ENCODE measurements at places on chromosomes 7 and 10.

DNA sequence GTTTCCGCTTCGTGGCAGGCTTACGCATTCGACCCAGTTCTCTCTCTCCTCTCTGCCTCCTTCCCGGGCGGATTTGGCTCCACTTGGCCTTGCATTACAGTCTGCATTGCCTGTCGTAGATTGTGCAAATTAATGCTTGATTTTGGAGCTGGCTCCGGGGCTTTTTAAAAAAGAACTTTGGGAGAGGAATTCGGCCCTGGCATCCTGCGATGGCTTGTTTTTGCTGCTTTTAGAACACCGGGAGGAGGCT, 767 bp downstream of the EIF4EBP2 start:
- no peak for DNase-seq

GRCh38 chr10:117221156-117221711, 19.7 kb upstream of the SLC18A2 start:
- DNase-seq: no peak

DNA sequence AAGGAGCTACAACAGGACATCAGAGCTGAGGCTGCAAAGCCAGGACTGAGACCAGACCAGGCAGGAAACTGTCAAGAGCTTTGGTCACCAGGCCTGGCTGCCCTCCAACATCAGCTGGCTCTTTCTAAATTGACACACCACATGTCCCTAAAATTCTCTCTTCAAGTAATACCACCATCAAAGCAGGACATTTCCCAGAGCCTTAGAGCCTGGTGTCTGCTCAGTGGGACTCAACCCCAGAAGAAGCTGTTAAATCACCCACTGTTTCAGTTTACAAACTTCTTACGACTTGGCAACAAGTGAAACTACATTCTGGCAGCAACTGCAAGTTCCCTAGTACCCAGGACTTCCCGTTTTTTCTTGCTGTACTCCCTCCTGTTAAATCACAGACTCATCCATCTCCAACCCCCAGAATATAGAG, 3.8 kb upstream of the IL6 start:
- DNase-seq: no peak

- DNase-seq: no peak
Measured at GRCh38 chr10:42953684-42954674, 122.9 kb upstream of the RET start.

- no peak for DNase-seq
Measured at GRCh38 chr10:42981358-42982236, 95.3 kb upstream of the RET start.

DNA sequence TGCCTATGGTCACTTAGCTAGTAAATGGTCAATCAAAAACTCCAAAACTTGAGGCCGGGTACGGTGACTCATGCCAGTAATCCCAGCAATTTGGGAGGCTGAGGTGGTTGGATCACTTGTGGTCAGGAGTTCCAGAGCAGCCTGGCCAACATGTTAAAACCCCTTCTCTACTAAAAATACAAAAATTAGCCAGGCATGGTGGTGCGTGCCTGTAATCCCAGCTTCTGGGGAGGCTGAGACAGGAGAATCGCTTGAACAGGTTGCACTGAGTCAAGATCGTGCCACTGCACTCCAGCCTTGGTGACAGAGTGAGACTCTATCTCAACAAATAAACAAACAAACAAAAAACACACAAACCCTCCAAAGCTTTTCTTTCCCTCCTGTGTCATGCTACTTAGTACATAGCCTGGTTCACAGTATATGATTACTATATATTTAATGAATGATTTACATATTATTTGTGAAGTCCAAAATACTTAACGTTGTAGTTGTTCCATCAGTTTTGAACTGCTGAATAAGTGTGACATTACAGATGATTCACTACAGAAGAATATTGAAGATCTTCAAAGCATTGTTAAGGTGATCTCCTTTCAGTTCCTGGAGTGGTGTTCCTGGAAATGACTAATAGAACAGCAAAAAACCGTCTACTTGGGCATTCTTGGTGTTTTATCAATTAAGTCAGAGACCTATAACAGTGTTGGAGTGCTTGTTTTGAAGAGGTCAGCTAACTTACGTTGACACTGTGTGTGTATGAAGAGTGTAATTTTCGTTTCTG, 72.9 kb downstream of the ADK start:
- no peak for DNase-seq

DNA sequence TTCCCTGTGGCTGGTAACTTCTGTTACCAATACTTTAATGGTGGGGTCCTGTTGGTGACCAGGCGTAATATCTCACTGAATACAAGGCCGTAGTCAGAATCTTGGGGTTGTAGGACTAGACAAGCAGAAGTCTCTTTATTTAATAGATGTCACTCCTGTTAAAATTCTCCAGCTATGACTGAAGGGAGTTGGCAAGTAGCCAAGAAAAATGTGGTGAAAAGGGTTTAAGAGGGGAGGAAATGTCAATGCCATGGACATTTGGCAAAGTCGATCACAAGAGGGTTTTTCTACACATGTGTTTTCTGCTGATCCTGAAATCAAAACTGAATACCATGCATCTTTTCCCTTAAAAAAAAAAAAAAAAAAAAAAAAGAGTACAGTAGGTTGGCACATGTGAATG, 533.5 kb downstream of the AUTS2 start:
- no peak for DNase-seq

- no peak for DNase-seq
Measured at GRCh38 chr7:112654322-112655216, 135.6 kb downstream of the TMEM168 start.

Measured in stimulated activated CD4-positive, alpha-beta T cell treated with anti-CD3 and anti-CD28 coated beads, Interleukin-15, amount 100 ng/mL, for 48 hours (primary cell).